ENCODE measurements at places on chromosomes 5 and 9.

DNA sequence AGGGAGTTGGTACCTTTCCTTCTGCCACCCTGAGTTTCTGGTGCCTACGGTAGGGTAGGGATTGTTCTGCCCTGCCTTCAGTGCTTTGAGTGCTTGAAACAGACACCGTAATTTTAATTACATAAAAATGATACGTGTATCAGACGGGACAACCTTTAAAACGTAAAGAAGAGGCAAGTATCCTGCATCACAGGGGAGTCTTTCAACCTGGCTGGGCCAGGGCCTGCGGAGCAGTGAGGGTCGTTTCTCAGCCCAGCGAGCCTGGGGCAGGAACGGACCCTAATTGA is 483 bp upstream of the DAB2IP start:
- DNase-seq, result no peak

DNA sequence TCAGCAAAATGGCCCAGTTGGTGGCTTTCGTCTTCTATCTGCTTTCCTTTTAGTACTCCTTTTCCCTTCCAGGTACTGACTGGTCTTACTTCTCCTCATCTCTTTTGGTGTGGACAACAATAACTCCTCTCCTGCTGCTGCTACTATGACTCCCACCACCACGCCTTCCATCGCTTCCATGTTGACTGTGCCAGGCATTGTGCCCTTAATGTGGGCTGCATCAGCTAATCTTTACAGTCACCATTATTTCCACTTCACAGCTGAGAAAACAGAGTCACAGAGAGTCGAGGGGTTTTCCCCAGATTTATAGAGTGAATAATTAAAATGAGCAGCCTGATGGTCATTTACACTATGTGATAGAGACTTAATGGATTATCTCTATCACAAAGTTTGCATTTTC is 184.9 kb upstream of the IL12B start:
- DNase-seq, result no peak

DNA sequence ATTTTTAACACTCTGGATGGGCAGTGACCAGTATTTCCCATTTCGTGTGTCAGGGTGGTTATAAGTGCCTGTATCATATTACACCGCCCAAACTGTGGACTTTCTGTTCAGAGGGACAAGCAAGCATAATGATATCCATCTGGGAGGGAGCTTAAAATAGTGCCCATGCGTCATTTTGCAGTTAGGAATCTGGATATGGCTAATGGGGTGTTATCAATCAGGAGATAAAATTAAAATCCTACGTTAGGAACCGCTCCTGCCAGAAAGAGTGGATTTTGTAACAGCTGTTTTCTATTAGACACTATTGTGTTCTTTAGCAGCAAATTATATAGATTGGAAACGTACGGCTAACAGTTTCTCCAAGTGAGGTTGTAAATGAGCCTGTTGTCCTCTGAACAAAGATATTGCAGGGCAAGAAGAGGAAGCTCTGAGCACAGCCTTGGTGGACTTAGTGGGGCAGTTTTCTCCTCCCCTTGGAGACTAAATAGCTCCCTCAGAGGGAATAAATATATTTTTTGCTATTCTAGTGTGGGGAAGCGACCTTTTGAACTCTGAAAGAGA is 160.4 kb downstream of the SPATA31D1 start:
- DNase-seq, result no peak

DNA sequence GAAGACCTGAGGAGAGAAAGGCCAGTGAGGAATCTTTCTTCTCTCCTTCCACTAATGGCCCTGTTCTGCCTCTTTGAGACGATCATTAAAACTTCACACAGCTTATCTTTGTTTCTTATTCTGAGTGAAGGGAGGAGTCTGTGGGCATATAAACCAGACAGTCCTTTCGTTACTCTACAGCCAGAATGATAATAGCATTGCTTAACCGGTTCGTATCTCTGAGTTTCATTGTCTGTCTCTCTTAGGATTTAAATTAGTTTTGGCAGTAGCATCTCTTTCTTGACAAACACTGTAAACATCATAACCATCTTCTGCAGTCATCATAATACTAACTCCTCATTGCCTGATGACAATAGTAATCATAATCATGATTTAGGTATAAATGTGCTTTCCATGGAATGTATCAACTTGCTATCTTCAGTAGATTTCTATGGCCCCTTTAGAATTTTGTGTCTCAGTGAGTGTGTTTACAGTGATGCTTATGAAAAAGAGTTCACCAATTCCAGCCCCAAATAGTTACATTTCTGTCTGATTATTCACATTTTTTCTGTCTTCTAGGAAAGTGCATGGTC is 618.8 kb upstream of the KLF4 start:
- DNase-seq, result no peak

GRCh38 chr5:137498301-137498735 is 808 bp downstream of the SPOCK1 start:
- DNase-seq, result no peak

DNA sequence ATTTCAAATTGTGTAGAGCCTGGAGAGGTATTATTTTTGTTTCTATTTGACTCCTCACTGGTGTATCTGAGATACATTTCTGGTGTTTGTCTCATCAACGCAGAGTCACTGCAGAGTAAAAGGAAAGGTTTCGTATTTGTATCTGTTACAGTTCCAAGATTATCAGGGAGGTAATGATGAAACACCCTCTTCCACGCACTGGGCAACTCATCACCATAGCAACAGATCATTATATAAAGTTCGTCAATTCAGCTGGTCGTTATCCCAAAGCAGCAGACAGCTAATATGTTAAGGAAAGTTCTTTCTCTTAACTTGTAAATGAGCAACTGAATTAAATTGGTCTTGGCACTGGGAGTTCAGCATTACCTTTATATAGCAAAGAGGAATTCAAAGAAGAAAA is 513.5 kb downstream of the MTRR start:
- DNase-seq, result no peak

GRCh38 chr9:96009690-96010472 is 134.4 kb downstream of the ERCC6L2 start:
- peak; percentile 31 for DNase-seq

DNA sequence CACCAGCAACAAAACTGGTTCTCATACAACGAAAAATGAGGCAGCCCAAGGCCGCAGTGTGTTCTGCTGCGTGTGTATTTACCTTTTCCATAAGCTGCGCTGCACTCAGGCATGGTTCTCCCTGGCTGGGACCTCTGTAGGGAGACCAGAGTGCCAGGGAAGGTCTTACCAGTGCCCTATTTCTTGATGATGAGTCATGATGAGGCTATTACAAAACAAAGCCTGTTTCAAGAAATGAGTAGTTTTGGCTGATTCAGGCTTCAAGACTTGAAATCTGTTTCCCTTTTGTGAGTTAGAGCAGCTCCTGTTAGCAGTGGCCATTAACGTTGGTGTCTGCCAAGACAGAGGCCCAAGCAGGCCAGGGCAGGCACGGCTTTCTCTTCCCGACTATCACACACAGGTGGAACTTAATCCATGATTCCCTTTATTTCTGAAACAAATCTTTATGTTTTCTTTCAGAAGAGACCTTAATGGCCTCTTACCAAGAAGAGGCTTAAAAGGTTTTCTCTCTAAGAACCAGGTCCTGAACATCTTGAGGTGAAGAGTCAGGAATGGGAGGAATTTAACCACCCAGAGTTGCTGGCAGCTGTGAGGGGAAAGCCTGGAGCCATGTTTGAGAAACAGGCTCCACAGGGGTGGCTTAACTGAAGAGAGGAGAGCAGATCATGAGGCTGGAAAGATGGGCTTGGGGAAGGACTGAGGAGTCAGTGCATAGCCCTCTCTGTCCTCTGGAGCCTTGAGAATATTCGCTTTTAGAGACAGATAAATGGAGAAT is 41.4 kb upstream of the TIFAB start:
- DNase-seq, result no peak

GRCh38 chr5:93884254-93884653 is 142.9 kb upstream of the POU5F2 start:
- no peak for DNase-seq

- DNase-seq, result no peak
These were observed 718 bp upstream of the TMEM215 start for GRCh38 chr9:32782476-32783167.

DNA sequence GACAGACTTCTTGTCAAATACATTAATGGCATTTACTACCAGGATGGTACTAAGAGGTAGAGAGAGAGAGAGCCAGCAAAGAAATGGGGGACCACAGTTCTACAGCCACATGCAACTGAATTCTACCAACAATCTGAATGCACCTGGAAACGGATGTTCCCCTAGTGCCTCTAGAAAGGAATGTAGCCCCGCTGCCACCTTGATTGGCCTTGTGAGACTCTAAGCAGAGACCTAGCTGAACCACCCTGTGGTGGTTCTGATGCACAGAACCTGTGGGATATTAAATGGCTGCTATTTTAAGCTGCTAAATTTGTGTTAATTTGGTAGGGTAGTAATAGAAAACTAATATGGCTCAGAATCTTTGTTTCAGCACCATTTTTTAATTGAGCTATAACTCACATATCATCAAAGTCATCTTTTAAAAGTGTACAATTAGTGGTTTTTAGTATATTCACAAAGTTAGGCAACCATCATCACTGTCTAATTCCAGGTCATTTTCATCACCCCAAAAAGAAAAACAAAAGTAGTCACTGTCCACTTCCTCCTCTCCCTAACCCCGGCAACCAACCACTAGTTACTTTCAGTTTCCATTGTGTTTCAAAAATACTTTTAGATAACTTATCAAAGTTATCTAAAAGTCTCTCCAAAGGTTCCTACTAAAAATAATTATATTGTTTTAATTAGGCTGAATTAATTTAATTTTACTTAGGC is 51.7 kb downstream of the CPLANE1 start:
- no peak for DNase-seq

DNA sequence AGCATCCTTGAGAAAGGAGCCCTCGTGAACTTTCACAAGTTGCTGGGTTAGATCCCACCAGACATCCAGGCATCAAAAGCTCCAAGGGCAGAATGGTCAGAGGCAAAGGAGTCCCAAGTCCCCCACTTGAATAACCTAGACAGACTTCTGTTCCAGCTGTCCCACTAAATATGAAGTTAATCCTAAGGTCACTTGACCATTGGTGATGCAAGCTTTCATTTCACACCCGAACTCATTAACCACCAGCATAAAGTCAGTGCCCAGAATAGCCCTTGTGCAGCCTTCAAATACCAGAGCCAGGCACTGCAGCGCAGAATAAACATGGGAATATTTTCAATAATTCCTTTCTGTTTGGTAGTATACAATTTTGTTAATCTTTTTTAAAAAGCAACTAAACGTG is 28.9 kb downstream of the OXCT1 start:
- DNase-seq, result no peak

DNA sequence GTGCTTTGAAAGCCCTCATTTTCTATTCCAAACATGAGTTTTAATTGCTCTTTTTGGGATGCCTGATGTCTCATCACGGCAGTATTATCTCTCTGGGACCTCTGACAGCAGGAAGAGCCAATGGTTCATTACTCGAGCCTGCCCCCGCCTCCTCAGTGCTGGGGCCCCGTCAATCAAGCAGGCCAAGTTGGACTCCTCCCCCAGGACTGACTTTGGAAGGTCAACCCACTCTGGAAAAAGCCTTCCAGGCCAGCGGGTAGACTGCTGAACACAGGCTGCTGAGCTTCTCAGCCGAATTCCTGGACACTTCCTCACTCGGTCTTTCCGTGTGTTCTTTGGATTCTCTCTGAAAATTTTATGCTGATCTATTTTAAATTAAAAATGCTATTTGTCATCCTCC is 9.5 kb upstream of the BARHL1 start:
- DNase-seq, result no peak

DNA sequence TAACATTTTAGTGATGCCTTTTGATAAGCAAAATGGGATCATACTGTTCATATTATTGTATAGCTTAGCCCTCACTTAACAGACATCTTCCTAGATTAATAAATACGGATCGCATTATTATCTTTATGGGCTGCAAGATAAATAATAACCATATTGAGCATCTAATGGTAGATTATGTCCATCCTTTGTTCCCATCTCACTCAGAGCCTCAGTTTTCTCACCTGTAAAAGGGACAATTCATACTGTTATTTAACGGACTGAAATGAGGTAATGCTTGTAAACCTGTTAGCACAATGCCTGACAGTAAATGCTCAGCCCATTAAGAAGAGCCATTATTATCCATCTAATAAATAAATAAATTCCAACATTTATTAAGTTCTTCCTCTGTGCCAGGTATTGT is 3.0 kb upstream of the RPL26L1 start:
- no peak for DNase-seq

DNA sequence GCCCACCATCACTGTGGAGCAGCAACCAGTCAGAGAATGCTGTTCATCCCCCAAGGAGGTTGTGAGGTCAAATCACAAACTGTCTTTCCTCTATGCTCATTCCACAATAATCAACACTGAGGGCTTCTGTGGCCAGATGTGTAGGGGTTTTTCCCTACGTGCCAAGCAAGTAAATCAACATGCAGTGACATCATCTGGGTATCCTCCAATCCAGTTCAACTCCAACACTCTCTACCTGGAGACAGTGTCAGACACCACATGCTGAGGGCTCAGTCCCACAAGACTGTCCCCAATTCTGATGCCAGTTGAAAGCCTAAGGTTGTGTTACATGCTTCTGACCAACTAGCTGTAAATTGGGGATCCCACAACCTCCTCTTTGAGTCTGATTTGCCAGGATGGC is 57.3 kb upstream of the DMRT1 start:
- no peak for DNase-seq

- no peak for DNase-seq
These were observed 1.1 kb upstream of the SV2C start for GRCh38 chr5:76081811-76082771.

GRCh38 chr5:74187757-74188156 is 452.8 kb downstream of the ENC1 start:
- no peak for DNase-seq

- no peak for DNase-seq
These were observed 70.0 kb downstream of the SECISBP2 start for GRCh38 chr9:89388084-89388867.

DNA sequence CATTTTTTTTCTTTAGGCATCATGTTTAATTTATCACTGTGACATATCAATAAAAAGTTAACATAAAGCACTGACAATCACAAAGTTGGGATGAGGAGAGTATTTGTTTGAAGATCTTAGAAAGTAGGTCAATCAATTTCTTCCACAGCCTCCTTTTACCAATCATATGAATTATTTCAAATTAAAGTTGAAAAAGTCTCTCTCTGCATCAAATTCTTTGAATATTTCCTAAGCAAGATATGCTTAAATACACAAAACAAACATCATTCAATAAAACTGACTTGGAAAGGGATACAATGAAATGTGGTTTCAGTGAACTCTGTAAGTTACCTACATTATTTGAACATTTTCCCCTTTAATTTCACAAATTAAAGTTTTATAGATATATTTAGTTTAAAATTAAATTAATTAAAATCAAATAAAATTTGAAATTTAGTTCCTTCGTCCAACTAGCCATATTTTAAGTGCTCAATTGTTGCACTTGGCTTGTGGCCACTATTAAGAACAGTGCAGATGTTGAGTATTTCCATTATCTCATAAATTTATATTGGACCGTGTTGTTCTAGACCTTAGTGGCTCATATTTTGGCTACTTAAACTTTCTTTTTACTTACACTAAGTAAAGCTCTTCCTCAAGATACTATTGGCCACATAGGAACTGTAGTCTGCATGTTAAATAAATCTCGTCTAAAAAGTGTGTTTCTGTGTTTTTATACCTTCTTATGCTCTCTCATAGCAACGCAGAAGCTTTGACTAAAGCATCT is 949.7 kb upstream of the NUDT12 start:
- no peak for DNase-seq
